ENCODE measurements at places on chromosomes 5 and 9.

GRCh38 chr9:92601451-92601850, 65.7 kb upstream of the ECM2 start:
- no peak for DNase-seq

- no peak for DNase-seq
These were observed 51.7 kb upstream of the NFIB start for GRCh38 chr9:14365670-14366069.

GRCh38 chr9:136687721-136688223, 515 bp upstream of the AGPAT2 start:
- DNase-seq, result no peak

- no peak for DNase-seq
These were observed 22.9 kb downstream of the PROP1 start for GRCh38 chr5:177973066-177973635.

GRCh38 chr9:118313965-118314364, 609.8 kb downstream of the TLR4 start:
- DNase-seq, result no peak

GRCh38 chr5:101435768-101436167, 532.7 kb upstream of the ST8SIA4 start:
- no peak for DNase-seq

GRCh38 chr9:135060461-135061116, 26.9 kb upstream of the OLFM1 start:
- DNase-seq, result no peak

GRCh38 chr5:117456866-117457470, 882.3 kb upstream of the SEMA6A start:
- no peak for DNase-seq

DNA sequence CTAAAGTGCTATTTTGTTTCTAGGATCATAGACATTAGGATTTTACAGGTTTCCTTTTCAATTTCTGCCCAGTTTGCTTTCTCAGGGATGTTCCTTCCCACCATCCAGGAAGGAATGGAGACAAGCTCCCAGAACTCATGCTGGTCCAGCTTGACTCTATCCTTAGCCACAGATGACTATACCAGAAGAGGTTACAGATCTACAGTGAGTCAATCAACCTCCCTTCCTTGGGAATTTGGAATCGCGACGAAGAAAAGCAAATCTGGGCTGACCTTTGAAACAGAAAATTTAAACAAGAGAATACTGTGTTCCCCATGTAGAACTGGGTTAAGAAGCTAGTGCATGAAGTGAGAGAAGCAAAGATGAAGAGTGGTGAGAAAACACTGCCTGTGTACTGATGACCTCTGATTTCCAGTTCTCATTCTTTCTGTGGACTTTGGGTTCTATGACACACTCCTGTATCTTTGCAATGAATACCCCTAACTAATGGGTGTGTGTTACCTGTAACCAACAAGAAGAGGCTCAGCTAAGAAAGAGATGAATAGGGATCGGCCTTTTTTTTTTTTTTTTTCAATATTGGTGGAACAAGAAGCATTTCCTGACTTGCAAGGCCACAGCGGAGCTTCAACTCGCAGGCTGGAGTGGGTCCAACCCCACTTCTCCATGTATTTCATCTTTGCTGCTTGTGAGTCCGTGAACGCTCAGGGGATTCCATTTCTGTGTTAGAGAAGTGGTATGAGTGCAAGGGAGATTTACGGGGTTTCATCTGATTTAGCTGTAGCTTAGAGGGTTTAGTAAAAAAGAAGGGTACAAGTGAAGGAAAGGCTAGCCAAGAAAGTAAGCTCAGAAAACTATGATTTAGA, 563.9 kb upstream of the CLINT1 start:
- no peak for DNase-seq

DNA sequence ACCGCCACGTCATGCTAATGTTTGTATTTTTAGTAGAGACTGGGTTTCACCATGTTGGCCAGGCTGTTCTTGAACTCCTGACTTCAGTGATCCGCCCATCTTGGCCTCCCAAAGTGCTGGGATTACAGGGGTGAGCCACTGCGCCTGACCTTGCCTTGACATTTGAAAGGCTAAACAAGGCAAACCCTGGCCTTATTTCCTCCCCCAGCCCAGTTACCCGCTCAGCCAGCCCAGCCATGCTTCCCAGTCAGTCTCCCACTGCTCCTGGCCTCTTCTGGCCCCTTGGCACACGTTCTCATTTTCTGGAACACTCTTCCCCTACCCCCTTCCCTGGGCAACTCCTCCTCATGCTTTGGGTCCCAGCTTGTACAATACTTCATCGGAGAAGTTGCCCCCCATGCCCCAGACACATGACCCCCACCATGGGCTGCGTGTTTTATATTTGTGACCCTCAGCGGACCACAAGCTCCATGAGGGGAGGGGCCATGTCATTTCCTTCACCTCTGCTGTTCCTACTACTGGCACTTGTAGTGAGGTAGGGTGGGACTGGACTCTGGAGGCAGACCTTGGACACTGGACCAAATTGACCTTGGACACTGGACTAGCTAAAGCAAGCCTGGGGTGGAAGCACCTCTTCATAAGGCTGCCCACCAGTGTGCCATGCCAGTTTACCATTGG, 94.4 kb upstream of the IER5L start:
- DNase-seq, result no peak

DNA sequence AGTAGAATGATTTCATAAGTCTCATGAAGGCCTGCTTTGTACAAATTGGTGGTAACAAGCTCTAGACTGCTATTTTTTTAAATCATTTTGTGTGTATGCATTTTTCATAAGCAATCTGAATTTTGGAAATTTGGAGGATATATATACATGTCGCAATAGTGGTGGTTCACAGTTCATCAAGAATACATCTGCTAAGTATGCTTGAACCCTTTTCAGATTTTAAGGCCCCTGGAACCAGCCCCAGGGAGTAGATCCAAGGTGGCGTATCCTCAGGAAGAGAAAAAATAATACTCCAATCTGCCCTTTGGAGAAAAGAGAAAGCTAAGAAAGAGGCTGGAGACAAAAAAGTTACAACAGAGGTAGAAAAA, 141.6 kb downstream of the HINT1 start:
- no peak for DNase-seq

DNA sequence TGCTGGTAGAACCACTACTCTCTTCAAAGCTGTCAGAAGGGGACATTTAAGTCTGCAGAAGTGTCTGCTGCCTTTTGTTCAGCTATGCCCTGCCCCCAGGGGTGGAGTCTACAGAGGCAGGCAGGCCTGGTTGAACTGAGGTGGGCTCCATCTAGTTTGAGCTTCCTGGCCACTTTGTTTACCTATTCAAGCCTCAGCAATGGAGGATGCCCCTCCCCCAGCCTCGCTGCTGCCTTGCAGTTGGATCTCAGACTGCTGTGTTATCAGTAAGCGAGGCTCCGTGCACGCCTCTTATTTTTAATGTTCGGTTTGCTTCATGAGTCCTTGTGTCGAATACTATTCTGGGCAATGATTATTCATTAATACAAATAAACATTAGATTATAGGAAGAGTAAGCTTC, 3.1 kb upstream of the SLC27A6 start:
- no peak for DNase-seq

DNA sequence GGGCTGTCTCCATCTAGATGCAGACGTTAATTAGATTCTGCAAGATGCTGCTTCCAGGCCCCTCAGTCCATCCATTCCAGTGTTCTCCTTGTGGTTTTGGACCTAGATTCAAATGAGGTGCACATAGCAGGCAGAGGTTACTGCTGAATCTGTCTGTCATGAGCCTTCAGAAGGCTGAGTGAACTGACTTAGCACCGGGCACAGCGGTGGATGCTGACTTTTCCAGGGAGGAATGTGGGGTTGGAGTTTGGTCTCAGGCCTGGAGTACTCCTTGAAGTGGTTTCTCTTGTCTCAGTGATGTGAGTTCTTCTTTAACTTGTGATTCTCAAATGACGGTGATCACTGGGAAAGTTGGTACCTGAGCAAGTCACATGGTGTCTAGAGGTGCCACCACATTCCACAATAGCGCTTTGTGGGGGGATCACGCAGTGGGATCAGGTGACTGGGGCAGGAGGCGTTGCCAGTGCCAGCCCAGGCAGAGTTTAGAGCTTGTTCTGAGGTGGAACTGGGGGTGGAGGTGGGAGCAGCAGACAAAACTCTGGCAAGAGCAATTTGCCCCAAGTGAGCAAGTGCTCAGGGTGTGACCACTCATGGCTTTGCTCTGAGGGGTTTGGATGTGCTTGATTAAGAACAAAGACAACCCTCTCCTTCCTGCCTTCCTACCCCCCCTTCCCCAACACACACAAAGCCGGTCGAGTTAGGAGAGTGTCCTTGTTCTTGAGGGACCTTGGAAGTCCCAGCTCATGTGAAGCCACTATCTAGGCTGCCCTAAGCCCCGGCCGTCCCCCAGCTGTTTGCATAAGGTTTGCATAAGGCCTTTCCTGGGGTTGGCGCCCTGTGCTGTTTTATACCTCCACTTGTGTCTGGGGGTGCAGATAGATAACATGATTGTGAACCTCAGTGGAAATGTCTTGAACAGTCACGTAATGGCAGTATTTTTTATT, 25.1 kb downstream of the JADE2 start:
- no peak for DNase-seq

GRCh38 chr5:67154556-67155206, 41.9 kb downstream of the CD180 start:
- DNase-seq, result no peak
